ENCODE measurements at places on chromosomes 5 and 9.

- no peak for DNase-seq
Observed at GRCh38 chr9:73680831-73681230, 529.2 kb downstream of the ANXA1 start.

DNA sequence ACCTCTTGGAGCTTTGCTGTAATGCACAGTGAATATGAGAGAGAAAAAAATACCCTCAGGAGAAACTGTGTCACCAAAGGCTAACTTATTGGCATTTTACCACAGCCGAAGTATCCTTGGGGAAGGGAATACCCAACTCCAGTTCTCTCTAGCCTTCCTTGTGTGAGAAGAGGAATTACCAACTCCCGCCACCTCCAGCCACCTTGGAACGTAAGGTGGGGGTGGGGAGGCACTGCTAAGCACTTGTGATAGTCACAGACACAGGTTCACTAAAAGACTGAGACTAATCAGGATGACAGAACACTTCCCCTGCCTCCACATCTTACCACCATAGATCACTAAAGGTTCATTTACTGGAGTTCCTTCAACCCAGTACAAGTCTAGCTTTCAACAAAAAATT lies 102.0 kb upstream of the ADAMTS19 start:
- no peak for DNase-seq

DNA sequence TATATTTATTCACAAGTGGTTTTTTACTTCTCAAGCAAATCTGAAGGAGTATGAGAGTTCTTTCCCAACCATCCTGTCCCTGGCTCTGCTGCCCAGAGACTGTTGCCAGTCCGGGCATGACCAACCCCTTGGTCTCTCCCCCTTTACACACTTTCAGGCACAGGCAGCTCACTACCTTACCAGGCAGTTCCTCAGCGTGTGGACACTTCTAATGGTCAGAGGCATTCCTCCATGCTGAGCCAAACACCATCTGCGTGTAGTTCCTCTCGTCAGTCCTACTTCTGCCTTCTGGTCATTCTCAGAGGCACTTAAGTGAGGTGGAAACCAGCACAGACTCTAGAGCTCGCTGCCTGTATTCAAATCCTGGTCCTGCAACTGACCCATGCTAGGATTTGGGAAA lies 56.1 kb downstream of the TSTD2 start:
- DNase-seq = no peak

GRCh38 chr5:94744906-94745305 lies 126.4 kb downstream of the SLF1 start:
- no peak for DNase-seq

- no peak for DNase-seq
Observed at GRCh38 chr5:133441166-133441815, 171.1 kb downstream of the FSTL4 start.

- no peak for DNase-seq
Observed at GRCh38 chr9:20002011-20002410, 213.2 kb upstream of the SLC24A2 start.
